RWPE1 (cell line): ENCODE measurements at places on chromosomes 11 and 22.

DNA sequence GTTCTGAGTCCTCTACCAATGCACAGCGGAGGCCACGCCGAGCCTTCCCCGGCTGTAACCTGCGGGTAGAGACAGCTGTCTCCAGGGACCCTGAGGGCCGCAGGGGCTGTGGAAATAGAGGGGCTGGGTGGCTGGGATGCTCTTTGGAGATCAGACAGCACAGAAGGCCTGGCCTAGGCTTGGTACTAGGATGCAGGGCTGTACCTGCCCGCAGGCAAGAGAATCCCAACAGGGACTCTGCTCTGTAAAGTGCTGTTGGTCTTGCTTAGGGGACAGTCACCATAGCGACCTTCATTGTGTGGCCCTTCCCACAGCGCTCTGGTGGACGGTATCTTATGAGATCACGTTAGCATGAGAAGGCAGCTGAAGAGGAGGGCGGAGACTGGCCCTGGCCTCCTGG lies 11.3 kb upstream of the KCNJ5 start:
- no peak for DNase-seq

GRCh38 chr11:27215471-27216269 lies 147.3 kb downstream of the CCDC34 start:
- no peak for DNase-seq

- no peak for DNase-seq
Measured at GRCh38 chr22:30305906-30306626, 16.8 kb upstream of the CASTOR1 start.

GRCh38 chr22:28582806-28583205 lies 96.8 kb downstream of the TTC28 start:
- no peak for DNase-seq

DNA sequence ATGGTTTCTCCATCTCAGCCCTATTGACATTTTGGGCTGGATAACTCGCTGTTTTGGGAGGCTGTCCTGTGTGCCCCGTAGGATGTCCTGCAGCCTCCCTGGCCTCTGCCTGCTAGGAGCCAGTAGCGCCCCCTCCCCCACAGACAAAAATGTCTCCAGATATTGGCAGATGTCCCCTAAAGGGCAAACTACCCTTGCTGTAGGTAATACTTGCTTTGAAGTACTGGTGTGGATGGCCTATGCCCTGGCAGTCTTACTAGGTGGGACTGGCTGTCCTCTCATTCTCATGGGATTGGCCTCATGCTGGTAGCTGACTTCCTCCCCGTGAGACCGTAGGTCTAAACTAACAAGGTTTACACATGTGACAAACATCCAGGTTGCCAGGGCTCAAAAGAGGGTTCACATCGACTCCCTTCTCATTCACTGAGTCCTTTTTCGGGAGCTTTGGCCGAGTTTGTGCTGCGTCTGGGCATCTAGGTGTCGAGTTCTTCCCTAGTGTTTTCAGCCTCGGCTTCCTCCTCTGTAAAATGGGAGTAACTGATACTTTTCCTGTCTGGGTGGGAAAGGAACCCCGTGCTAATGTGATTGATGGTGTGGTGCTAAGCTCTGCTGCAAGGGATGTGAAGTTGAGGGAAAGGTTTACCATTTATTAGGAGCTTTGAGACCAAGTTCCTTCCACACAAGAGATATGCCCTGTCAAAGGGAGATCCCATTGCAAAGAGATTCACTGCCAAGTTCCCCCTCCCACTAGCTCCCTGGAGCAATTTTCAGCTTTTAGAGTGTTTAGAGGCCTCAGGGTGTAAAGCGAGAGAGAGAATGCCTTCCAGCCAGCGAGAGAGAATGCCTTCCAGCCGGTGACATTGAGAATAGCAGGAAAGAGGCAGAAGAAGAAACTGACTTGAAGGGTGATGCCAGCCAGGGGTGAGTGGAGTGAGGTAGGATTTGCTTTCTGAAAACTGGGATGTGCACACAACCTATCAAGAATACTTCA lies 17.0 kb downstream of the PTPRJ start:
- no peak for DNase-seq

GRCh38 chr11:110777775-110778174 lies 65.5 kb upstream of the ARHGAP20 start:
- DNase-seq: peak; percentile 41

- DNase-seq: no peak
Measured at GRCh38 chr11:86802146-86802545, 1.8 kb downstream of the PRSS23 start.

DNA sequence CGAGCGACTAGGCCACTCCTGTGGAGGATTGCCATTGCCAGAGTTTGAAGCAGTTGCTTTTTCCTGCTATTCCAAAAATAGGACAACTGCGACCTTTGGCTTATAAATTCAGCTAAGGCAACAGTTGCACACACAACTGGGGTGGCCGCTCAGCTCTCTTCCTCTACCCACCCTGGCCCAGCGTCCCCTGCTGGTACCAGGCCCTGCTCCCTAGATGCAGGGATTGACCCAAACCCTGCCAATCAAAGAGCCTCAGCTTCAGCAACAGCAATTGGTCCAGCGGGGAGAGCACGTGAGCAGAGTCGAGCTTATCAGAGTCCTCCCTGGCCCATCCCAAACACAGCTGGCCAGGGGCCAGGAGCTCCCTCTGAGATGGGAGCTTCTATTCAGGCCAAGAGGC lies 22.0 kb upstream of the CABP2 start:
- no peak for DNase-seq

DNA sequence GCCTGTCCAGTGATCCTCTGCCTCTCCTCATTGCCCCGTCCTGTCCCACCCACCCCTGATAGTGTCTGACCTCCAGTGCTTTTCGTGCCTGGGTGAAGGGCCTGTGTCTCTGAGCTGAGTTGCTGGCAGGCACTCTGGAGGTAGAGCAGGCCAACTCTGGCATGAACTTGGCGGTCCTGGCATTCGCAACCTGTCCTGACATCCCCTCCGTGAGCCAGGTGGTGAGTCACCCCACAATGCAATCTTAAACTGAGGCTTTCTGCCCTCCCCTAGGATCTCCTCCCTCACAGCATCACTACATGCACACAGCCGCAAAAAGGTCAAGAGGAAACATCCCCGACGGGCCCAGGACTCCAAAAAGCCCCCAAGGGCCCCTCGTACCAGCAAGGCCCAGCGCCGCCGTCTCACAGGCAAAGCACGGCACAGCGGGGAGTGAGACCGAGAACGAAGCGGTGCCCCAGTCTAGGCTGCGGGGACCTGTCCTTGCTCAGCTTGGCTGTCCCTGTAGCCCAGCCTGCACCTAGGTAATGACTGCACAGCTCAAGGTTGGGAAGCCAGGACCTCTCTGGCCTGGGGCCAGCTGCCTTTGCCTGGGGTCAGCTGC lies 4.9 kb downstream of the NOL12 start:
- DNase-seq: peak; percentile 72

DNA sequence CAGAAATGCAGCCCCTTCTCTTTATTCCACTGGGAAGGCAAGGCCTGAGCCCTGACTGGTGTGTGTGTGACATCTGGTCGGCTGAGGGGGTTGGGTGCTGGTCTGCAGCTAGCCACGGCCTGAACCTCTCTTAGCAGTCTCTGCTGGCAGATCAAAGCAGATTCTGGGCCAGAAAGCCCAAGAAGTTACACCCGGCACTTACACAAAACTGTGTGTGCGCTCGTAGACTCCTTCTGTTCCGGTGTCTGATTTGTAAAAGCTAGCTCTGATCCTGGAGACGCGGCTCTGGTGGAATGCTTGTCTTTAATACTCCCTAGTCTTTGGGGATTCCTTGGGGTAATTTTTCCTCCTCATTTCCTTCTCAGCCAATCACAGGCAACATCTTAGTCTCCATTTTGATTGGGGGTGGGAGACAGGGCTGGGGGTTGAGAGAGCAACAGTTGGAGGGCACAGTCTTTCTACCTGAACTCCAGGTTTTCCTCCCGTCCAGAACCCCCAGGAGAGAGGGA lies 5.5 kb downstream of the PKNOX2 start:
- DNase-seq: no peak

- DNase-seq: no peak
Measured at GRCh38 chr11:35330156-35330889, 89.0 kb downstream of the SLC1A2 start.

- DNase-seq: no peak
Measured at GRCh38 chr11:113979431-113979830, 4.5 kb downstream of the HTR3A start.

GRCh38 chr11:132632641-132633124 lies 899.6 kb downstream of the OPCML start:
- DNase-seq: peak; percentile 60

DNA sequence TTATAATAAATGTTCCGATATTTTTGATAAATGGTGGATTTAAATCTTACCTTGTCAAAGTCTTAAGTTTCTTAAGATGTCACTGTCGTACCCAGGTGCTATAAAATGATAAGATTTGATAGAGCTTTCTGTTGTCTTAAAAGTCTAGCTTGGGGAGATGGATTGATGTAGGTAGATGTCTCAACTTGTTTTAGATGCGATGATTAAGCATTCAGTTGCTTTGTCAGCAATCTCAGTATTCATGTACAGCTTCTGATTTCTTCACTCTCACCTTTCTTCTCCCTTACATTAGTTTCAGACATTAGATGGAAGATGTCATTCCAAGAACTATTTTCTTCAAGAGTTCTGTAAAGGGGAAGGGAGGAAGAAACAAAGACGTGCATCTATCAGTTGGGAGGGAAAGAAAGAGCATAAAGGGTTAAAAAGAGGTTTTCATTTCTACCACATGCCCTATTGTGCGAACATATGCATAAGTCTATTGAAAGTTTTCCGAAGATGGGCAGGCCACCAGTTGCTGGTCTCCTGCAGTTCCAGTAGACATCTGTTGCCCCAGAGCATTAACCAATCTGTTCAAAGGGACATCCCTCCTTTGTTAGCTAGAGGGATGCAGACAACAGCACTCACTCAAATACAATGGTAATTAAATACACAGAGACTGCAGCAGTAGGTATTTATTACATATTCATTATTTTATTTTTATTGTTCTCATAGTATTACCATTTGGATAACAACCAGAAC lies 38.4 kb downstream of the ZC3H12C start:
- peak; percentile 31 for DNase-seq

- DNase-seq: peak; percentile 66
Measured at GRCh38 chr11:2419638-2420501, 19.3 kb downstream of the TSSC4 start.

- DNase-seq: no peak
Measured at GRCh38 chr11:94581926-94582325, 14.8 kb downstream of the PIWIL4 start.

DNA sequence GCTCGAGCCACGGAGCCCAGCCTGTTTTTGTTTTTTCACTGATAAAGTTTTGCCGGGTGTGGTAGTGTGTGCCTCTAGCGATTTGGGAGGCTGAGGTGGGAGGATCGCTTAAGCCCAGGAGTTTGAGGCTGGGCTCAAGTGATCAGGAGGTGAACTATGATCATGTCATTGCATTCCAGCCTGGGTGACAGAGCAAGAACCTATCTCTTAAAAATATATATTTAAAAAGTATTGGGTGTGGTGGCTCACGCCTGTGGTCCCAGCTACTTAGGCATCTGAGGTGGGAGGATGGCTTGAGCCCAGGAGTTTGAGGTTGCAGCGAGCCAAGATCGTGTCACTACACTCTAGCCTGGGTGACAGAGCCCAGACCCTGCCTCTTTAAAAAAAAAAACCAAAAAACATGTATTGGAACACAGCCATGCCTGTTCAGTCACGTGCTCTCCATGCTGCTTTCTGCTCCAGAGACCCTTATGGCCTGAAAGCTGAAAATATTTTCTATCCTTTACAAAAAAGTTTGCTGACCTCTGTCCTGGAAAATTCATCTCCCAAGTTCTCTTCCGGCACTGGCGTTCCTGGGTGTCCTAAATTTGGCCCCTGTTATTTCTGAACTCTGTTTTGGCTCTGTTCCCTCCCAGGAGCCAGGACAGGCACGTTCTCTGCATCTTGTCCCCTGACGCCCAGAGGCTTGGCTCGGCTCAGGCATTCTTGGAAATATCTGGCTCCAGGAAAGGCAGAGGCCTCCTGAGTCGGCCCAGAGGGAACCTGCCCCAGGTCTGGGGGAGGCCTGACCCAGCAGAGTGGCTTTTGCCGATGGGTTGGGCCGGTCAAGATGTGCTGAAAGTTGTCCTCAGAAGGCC lies 61.3 kb upstream of the PPP6R3 start:
- DNase-seq: no peak

GRCh38 chr11:132576706-132577105 lies 955.6 kb downstream of the OPCML start:
- no peak for DNase-seq

DNA sequence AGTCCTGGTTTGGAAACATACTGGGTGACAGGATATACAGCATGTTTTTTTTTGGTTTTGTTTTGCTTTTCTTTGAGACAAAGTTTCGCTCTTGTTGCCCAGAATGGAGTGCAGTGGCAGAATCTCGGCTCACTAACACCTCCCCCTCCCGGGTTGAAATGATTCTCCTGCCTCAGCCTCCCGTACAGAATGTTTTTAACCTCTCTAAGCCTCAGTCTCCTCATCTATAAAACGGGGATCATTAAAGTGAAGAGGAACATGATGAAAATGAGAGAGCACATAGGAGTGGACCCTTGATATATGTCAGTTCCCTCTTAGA lies 28.1 kb upstream of the SCARF2 start:
- no peak for DNase-seq

- no peak for DNase-seq
Measured at GRCh38 chr22:50626314-50626849, 1.6 kb downstream of the ARSA start.

DNA sequence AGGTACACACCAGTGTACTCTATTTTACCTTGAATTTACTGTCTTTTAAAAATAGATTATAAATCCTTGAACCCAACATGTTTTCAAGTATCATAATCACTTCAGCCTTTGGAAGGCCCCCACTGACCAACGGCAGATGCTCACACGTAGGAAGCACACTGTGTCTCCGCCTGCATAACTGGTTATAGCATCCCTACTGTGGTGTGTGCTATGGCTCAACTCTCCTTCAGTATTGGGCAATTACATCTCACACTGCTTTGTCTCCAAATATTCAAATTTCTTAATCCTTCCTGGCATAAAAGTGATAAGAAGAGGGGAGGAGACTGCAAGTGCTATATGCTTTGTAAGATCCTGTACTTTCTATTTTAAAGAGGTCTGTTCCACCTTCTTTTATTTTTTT lies 165.7 kb downstream of the CADM1 start:
- DNase-seq: no peak

- DNase-seq: no peak
Measured at GRCh38 chr11:112962579-112963367, 1.6 kb downstream of the NCAM1 start.

DNA sequence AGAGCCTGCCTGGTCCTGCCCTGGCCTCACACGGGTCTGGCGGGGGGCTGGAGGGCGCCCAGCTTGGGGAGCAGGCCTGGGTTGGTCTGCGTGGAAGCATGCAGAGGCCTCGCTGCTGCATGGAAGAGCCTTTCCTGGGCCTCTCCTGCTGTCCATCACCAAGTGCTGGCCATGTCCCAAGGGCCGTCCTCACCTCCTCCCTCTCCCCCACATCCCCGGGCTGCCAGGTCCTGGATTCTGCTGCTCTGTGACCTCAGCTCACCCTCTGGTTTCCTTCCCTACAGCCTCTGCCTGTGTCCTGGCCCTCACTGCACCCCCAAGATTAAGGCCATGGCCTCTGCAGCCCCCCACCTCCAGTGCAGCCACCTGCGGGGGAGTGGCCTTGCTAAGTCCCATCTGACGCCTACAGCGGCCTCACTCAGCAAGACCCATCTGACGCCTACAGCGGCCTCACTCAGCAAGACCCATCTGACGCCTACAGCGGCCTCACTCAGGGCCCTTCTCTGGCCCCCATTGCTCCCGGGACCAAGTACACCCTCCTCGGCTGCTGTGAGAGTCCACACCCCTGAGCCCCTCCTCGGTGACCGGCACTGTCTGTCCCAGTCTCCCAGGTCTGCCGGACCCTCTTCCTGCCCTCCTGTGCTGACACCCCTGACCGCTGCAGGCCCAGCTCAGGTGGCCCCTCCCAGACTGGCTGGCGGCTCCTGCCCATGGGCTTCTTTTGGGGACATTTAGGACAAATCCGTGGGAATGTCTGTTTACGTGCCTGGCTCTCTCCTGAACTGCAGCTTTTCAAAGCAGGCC lies 119.5 kb upstream of the B3GAT1 start:
- no peak for DNase-seq
